ENCODE measurements at places on chromosomes 12 and 14.

- no peak for DNase-seq
Measured at GRCh38 chr12:92007787-92008186, 137.9 kb downstream of the BTG1 start.

DNA sequence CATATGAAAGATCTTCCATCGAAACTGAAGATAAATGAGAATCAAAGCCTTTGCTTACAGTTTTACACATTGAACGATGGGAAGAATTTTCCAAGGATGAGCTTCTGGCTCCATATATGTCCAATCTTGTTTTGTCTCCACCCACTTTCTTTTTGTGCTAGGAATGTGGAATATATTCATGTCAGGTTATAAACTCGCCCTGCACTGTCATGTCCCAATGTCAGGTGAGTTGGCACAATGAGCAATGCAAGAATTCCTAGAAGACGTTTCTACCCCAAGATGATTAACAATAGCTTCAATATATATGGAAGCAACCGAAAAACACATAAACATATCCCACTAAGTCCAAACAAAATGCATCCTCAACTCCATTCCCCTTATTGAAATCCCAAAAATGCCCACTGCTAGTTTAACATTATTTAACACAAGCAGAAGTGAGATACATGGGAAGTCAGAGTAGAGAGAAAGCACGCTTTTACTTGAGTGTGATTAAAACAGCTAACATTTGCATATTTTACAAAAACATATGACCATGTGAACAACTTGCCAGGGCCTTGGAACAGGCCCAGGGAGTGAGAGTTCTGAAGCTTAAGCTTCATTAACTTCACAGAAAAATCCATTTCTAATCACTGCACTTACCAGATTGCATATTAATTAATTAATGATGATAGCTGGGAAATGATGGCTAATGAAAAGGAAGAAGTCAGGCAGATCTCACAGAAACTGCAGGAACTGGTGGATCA lies 233.9 kb downstream of the GXYLT1 start:
- DNase-seq: no peak

DNA sequence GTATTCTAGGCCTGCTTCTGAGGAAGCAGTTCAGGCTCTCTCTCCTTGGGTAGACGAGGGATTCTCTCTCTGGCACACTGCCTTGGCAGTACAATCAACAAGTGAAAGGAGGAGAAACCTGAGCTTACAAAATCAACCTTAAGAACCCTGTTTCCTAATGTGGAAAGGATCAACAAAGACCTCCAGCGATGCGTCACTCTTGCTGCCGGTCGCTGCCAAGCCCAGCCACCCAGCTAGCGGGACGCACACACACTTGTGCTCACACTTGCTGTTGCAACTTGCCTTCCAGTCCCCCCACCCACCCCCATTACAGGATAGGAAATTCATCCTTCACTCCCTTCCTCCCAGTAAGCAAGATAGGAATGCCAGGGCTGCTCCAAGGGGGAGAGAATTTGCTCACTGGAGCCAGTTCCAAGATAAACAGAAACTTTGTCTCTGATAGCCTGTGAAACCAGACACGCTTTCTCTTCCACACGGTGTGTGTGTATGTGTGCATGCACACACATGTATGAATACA lies 144.3 kb downstream of the BCL11B start:
- no peak for DNase-seq

DNA sequence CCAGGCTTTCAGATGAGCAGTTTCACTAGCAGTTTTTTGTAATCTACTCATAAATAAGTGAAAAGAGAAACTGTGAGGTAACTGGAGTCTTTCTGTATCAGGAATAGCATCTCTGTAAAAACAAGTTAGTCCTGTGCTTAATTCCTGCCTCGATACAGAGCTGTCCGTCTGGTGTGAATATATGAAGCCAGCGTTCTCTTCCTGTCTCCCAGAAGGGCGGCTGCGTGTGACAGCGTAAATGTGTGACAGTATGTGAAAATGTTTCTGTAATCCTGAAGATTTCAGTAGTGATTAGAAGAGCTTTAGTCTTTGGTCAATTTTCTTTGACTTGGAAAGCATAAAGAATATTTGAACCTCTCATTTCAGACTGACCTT lies 150.3 kb downstream of the FBXL14 start:
- DNase-seq: no peak

GRCh38 chr14:45246151-45246550 lies 6.9 kb downstream of the MIS18BP1 start:
- no peak for DNase-seq

DNA sequence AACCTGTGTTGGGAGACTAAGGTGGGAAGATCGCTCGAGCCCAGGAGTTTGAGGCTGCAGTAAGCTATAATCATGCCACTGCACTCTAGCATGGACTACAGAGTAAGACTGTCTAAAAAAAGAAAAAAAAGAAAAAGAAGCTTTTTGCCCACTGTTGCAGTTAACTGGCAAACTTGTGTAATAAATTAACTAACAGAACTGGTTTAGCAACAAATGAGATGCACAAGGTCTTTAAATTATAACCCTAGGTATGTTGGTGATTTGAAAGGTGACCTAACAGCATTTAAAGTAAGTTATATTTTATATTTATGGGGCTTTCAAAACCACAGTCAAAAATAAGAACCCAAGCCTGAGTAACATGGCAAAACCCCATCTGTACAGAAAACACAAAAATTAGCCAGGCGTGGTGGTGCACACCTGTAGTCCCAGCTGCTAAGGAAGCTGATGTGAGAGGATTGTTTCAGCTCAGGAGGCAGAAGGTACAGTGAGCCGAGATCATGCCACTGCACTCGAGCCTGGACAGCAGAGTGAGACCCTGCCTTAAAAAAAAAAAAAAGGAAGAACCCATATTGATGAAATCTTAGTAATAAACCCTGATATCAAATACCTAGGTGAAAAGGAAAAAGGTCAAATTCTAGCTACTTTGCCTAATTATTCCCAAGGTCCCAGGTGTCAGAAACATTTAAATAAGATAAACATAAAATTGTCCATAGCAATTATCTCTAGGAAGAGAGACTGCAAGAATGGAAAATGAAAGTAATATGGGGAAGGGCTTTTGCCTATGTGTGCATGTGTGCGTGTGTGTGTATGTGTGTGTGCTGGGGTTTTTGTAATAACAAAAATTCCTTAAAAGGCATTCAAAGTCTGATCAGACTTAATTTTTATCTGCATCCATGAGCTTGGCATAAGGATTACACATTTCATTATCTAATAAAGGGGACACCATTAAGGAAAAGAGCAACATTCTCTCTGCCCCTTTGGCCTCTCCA lies 15.4 kb downstream of the SYNE2 start:
- no peak for DNase-seq

- DNase-seq: no peak
Measured at GRCh38 chr12:129163861-129164260, 310.6 kb downstream of the GLT1D1 start.

DNA sequence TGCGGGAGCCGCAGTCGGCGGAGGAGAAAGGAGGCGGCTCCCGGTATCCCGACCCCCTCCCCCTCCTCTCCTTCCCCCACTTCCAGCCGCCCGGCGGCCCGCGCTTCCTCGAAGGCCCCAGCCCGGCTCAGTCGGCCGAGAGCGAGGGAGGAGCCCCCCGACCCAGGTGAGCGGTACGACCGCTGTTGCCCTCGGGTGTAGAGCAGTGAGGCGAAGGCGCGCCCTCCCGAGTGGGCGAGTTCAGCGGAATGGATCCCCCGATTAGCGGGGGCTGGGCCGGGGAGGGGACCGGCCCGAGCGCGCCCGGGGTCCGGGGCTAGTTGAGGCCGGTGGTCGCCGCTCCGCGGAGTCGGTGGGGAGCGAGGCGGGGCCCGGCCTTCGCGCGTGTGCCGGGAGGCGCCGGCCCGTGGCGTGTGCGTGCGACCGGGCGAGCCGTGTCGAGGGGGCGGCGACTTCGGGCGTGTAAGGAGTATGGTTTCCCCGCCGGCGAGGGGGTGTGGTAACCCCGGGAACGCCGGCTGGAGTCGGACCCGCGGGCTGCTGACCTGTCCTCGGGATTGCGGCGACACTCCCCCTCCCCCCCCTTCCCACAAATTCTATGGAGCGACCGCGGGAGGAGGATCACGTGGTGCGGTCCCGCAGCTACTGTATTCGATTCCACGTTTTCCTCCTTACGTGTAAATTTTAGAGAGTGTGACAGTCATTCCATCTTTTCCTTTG lies 501 bp downstream of the RIMKLB start:
- no peak for DNase-seq

GRCh38 chr12:130673036-130673705 lies 42.9 kb downstream of the RIMBP2 start:
- DNase-seq: no peak

DNA sequence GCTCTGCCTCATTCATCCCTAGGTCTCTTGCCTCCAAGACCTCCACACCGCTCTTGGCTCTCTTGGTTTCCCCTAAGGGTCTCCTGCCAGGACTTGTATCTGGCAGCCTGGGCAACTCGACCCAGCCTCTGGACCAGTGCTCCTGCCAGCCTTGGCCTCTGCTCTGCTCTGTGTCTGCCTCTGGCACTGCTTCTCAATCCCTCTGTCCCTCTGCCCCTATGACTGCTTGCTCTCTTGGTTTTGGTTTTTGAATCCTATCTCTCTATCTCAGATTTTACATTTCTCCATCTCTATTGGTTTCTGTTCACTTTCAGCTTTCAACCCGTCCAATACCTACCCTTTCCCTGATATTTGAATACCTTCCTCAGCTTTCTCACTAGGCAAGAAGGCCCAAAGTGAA lies 6.3 kb downstream of the ITGA5 start:
- no peak for DNase-seq

GRCh38 chr12:56469007-56469930 lies 891 bp downstream of the SPRYD4 start:
- DNase-seq: no peak

DNA sequence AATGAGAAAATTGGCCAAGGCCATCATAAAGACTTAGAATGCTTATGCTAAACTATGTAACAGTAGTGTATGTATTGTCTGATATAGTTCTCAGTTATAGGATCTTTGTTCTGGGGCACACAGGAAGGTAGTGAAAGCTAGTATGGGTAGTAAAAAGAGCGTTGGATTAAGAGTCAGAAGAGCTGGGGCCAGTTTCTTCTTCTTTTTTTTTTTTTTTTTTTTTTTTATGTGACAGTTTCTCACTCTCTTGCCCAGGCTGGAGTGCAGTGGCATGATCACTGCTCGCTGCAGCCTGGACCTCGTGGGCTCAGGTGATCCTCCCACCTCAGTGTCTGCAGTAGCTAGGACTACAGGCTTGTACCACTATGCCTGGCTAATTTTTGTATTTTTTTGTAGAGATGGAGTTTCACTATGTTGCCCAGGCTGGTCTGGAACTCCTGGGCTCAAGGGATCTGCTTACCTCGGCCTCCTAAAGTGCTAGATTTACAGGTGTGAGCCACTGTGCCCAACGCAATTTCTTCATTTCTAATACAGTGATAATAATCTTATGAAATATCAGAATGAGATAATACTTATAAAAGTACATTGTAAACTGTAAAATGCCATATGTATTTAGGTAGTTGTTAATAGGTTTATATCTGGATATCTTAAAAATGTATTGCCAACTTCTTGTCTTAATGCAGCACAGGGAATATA lies 7.4 kb downstream of the MDM2 start:
- DNase-seq: no peak

DNA sequence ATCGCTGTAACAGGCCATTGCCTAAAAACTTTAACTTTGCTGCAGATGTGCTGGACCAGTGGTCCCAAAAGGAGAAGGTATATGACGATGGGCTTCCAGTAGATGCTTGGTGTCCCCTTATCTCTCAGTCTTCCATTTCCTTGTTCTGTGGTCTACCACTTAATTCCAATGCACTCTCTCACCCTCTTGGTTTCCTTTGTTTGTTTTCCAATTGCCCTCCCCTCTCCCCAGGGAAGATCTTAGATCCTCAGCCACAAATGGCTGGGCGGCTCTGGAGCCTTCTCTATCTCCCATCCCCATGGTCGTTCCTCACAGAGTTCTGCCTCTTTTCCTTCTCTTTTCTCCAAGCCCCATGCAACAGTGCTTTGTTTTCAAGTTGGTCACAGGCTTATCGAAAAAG lies 584 bp downstream of the ACSM4 start:
- no peak for DNase-seq

GRCh38 chr12:3090240-3091037 lies 13.3 kb downstream of the TSPAN9 start:
- no peak for DNase-seq

GRCh38 chr12:70549340-70550179 lies 87.7 kb downstream of the PTPRB start:
- DNase-seq: no peak

DNA sequence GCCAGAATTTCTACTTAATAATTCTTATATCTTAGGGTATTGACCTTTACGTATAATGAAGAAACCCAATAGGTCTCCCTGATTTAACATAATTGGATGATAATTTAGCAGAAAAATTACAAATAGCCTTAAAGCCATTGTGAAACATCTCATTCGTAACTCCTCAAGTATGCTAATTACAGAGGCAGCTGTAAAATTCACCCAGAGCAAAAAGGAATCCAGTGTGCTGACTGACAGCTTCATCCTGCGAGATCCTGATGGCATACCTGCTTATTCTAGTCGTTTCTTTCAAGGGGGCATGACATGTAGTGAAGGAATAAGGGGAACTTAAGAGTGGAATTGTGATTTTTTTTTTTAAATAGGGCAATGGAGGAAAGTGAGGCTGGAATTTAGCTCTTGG lies 291.5 kb downstream of the FUT8 start:
- no peak for DNase-seq

DNA sequence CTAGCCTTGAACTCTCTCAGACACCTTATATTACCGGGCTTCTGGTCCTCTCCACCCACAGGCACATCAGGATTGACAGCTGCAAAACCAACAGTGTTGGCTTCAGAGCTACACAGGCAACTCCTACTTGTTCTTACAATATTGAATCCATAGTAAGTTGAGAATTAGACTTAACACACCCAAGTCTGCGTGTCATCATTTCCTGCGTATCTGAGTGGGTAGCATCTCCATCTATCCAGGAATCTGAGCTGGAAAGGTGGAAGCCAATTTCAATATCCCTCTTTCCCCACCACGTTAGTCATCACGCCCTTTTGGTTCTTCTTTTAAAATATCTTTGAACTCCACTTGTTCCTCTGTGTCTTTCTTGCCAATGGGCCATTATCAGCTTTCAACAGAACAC lies 37.2 kb downstream of the NRXN3 start:
- DNase-seq: no peak

DNA sequence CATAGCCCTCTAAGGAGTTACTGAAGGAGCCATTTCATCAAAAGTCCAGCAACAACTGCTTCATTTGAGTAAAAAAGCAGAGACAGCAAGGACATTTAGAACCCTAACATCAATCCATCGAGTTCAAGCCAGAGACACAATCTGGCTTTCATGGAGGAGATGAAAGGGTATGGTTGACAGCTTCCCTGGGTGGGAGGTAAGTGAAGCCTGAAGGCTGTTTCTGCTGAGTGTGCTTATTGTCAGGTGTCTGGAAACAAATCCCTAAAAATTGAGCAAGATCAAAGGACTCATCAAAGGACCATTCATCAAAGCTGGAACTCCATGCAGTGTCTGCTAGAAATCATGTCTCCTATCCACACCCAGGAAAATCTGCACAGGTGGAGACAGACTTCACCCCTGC lies 104.4 kb upstream of the CCDC196 start:
- no peak for DNase-seq
